ENCODE measurements at places on chromosomes 12 and 14.

DNA sequence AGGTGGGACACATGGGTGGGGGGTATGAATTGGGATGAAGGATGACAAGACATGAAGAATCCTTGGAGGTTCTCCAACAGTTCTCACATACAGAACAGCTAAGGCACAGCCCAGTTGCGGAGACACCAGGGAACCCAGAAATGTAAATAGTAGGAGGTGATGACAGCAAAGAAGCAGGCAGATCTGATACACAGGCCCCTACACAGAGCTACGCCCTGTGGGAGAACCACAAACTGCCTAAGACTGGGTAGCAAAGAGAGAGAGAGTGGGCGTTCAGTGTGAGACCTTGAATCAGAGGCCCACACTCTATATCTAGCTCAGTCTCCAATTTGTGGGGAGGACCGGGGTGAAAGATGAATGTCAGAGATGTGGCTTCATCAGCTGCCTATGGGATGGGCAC is 9.5 kb upstream of the NUMB start:
- DNase-seq = no peak

DNA sequence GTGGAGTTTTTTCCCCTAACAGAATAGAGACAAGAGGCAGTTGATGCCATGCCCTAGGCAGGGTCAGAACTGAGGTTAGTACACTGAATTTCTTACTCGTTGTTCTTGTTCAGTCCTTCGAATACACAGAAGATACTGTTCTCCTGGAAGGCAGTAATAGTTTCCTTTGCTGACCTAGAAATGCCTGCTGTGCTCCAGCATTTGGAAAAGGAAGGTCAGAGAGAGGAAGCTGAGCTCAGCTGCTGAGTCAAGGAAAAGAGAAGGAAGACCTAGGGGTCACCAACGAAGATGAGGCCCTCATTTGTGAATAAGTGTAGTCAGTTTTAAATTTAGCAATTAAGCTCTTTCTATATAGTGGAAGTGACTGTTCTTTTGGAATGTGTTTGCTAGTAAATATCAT is 100.1 kb downstream of the CRADD start:
- no peak for DNase-seq

DNA sequence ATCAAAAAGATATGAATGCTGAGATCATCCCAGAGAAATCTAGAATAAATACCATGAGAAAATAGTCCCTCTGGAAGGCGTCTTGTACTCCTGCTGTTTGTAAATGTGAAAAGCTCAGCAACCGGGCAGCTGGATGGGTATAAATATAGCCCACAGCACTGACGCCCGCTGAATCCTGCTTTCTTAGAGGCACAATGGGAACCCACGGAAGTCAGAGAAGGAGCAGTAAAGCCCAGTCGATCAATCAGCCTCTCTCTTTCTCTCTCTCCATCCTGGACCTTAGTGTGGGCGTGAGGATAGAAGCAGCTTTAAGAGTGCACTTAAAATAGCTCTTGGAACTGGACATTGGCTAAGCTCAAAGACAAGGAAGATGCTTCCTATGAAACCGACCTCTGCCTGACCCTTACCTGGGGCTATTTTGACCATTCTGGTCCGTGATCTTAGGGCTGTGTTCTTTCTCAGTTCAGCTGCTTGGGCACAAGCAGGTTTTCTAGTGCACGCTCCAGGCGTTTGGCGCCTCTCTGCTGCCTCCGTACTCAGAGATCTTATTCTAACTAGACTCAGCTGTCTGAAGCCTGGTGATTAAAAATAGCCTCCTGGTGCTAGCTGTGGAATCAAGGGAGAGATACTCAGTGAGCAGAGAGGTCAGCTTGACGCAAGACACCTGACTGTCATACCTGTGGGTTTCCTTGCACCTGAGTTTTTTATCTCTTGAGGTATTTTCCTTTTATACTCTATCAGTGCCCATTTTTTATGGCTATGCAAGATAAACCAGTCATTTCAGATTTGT is 144.6 kb downstream of the ETV6 start:
- DNase-seq = no peak

DNA sequence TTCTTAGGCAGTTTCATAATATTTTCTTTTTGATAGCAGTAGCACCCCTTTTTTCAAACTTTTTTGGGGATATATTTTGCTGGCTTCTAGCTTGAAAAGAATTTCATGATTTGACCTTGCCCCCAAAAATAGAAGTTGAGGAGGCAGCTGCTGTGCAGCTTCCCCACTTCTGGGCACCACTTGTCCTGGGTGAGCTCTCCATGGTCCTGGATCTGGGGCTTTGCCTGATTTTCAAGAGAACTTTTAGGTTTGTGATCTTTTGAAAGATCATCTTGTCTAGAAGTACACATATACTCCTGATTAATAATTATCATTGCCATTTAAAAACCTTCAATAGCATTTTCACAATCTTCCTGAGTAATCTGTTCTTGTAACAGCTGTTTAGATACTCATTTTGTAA is 271.6 kb downstream of the NPAS3 start:
- DNase-seq = no peak
